ENCODE measurements at places on chromosomes 16 and 17.

- DNase-seq = no peak
These were observed 139.1 kb upstream of the SDK2 start for GRCh38 chr17:73783382-73783766.

- no peak for DNase-seq
These were observed 2.9 kb downstream of the NUP93 start for GRCh38 chr16:56732832-56733231.

- no peak for DNase-seq
These were observed 6.2 kb upstream of the GSE1 start for GRCh38 chr16:85606904-85607303.

DNA sequence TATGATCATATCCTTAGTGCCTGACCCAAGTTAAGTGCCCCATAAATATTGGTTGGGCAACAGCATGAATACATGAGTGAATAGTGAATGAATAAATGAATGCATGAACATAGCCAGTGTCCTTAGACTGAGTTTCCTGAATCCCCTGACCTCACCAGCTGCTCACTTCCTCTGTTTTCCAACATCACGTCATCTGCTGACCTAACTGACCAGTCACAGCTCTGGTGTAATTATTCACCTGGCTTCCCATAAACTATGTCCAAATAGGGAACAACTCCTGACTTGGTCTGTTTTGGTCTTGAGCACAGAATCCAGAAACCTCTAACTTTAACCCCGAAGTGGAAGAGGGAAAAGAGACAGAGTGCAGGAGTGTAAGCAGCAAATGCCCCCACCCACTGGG lies 83.4 kb downstream of the ASIC2 start:
- DNase-seq = no peak

GRCh38 chr17:82050152-82050760 lies 1.4 kb downstream of the RFNG start:
- DNase-seq = no peak

GRCh38 chr17:50212121-50212843 lies 10.9 kb upstream of the COL1A1 start:
- no peak for DNase-seq

DNA sequence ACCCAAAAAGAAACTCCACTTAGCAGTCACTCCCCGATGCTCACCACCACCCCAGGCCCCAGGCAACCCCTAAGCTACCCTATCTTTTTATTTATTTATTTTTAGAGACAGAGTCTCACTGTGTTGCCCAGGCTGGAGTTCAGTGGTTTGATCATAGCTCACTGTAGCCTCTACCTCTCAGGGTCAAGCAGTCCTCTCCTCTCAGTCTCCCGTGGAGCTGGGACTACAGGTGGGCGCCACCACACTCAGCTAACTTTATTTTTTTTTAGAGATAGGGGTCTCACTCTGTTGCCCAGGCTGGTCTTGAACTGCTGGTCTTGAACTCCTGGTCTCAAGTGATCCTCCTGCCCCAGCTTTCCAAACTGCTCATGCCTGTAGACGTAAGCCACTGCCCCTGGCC lies 14.7 kb upstream of the GLIS2 start:
- no peak for DNase-seq

DNA sequence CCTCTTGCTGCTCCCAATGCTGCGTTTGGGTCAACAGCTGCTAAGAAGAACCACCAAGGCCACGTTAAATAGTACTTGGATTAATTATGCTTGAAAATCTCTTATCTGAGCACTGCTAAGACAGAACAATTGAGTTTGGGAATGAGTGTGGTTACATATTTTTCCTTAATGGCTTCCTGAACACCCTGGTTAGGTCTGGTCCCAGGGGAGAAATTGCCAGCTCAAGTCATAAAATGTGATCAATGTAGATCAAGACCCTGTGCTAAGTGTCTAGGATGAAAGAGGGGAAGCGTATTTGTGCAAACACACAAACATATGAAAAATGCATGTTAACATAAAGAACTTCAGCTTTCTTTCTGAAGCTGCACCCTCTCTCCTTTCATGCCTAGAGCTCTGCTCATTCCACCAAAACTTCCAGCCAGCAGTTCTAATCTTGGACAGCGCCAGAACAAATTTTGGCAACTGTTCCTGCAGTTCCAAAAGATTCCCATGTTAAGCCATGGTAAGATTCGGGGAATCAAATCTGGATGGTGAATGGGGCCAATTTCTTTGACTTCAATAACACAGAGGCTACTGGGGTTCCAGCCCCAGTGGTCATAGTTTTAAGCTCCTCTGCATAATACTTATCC lies 72.0 kb downstream of the ZFHX3 start:
- DNase-seq = no peak

GRCh38 chr17:82750241-82750908 lies 1.5 kb upstream of the TBCD start:
- no peak for DNase-seq

DNA sequence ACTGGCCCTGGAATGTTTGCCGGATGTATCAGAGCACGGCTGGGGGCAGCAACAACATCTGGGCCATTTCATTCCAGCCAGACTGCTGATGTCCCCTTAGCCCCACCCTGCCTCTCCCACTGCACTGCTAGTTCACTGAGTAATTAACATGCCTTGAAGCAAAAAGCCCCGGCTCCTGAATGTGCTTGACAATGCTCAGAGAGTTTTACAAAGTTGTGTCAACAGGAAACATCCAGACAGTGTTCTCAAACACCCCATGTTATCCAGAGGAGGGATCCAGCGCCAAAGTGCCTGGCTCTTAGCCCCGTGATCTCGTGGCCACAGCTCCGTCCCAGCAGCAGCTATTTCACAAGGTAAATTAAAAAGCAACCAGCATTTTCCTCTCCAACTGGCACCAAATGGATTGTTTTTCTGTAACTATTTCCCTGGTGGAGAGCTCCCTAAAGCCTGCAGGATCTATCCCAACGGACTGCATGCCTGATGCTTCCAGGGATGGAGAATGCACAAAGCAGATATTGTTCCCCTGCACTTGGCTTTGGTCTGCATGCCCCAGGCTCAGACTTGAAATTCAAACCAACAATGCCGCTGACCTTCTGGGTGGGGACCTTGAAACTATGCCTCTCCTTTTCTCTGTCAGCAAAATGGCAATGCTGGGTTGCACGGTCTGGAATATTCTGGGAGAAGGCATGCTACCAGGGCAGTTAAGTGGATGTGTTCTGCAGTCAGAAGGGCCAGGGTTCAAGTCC lies 115.6 kb upstream of the CDH5 start:
- no peak for DNase-seq

GRCh38 chr17:38900978-38901656 lies 24.3 kb upstream of the LASP1NB start:
- peak; percentile 41 for DNase-seq

DNA sequence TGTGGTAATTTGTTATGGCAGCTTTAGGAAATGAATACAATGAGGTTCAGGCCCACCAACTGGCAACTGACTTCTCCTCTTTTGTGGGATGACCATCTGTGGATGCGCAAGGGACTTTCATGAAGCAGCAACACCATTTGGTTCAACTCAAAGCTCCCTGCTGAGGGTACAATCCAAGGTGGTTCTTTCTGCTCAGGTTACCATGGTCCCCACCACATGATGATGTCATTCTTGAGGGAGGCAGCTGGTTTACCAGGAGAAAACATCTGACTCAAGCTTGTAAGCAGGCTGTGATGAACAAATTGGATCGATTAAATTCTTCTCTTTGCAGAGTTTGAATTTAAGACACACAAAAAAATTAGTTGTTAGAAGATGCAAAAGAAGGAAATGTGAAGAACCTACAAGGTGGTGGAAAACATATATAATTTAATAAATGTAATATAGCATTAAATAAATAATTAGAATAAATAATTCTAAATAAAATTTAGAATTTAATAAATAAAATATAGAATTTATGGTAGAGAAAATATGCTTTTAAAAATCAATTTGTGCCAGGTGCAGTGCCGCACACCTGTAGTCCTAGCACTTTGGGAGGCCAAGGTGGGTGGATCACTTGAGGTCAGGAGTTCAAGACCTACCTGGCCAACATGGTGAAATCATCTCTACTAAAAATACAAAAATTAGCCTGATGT lies 67.6 kb upstream of the ANKFN1 start:
- DNase-seq = no peak

- no peak for DNase-seq
These were observed 969 bp upstream of the CETP start for GRCh38 chr16:56960681-56961281.

DNA sequence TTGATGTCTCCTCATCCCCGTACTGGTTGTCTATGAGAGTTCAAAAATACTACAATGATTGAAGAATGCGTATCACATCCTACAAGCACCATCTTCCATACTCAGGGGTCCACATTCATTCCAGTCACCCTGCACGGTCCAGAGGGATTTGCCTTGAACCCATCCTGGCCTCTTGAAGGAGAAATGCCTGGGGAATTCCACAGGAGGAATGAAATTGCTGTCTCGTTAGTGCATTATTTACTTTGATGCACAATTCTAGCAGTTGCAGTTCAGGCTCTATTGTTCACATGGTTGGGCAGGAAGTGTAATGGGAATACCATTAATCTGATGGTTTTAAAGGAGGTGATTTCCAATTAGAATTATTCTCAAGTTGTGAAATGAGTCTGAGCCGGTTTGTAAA lies 369.1 kb upstream of the XYLT1 start:
- DNase-seq = no peak

- no peak for DNase-seq
These were observed 148.5 kb upstream of the WSCD1 start for GRCh38 chr17:5921512-5922282.

GRCh38 chr16:86059253-86060171 lies 160.6 kb downstream of the IRF8 start:
- no peak for DNase-seq

GRCh38 chr17:65750631-65751115 lies 189.2 kb upstream of the AXIN2 start:
- DNase-seq = peak; percentile 21

- DNase-seq = no peak
These were observed 41.1 kb downstream of the TNRC6C start for GRCh38 chr17:77999413-78000173.

DNA sequence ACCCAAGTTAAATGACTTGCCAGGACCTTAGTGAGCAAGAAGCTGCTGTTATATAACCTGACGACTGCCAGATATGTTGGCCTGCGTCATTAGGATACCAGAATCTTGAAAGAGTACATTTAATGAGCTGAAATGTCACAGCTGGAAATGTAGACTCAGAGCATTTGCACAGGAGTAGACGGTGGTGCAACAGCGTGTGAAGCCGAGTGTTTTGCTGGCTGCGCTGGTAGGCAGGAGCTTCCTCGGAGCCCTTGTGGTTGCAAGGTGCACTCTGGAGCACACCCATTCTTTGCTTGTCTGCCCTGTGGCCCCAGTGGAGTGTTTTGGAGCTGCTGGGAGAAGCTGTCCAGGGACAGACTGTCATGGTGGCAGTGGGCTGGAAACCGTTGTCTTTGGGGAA lies 79.3 kb downstream of the BANP start:
- DNase-seq = no peak

DNA sequence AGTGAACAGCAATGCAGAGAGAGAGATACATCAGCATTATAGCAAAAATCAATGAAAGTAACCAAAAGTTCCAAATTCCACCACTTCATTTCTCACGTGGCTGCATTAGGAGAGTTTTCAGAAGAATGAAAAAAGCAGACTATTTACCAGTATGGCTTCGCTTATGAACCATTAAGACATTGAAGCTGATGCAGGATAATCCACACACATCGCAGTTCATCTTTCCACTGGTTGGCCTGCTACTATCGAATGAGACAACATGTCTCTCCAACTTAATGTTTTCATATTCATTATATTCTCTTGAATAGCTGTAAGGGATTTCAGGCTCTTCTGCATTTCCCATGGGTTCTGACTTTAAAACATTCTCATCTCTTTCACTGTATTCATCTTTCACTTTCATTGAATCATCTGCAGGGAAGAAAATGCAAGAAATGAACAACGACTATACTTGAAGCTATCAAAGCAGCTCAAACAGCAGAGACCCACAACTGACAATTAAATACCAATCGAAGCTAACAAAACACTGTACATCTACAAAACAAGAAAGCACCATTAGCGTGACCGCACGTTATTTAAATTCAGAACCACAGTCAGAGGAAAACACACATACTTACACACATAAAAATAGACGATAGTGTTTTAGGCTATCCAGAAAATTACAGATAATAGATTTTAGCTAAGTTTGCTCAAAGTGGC lies 54.9 kb downstream of the GRB7 start:
- DNase-seq = no peak

DNA sequence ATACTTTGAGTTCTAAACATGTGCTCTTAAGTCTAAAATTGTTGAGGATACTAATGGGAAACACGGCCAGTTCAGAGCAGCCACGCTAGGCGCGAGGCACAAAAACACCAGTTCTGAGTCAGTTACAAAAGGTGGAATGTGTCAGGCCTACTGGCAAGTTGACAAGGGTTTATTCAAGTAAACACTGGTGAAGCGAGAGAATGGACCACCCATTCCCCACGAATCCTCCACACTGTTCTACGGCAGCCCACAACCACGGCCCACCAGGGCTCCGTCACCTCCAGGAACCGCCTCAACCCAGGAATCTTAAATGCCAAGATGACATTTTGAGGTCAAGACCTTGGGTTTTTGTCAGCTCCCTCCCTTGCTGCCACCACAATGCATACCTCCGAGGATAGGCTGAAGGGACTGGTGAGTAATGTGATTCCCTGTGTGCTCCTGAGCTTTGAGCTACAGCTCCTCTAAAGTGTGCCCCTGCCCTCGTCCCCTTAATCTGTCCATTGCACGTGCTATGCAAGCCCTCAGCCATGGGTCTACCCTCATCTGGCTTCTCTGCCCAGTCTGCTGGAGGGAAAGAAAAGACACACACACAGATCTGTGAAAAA lies 28.5 kb upstream of the TRAP1 start:
- no peak for DNase-seq

- no peak for DNase-seq
These were observed 12.4 kb downstream of the CSF3 start for GRCh38 chr17:40027614-40028012.

All from central memory CD8-positive, alpha-beta T cell (primary cell).